Germinal center (tissue), 1 donor: ENCODE measurements at places on chromosomes 13 and 19.

GRCh38 chr19:44796701-44797115 is 12.2 kb upstream of the BCAM start:
- DNase-seq = no peak

GRCh38 chr13:20882206-20882605 is 20.3 kb downstream of the XPO4 start:
- no peak for DNase-seq

DNA sequence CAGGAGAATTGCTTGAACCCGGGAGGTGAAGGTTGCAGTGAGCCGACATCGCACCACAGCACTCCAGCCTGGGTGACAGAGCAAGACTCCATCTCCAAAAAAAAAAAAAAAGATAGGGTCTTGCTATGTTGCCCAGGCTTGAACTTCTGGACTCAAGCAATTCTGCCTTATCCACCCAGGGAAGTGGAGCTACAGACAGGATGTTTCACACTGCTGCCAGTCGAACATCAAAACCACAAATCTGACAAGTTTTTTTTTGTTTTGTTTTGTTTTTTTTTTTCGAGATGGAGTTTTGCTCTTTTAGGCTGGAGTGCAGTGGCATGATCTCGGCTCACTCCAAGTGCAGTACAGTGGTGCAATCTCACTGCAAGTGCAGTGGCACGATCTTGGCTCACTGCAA is 10.8 kb downstream of the XPO4 start:
- DNase-seq = no peak

DNA sequence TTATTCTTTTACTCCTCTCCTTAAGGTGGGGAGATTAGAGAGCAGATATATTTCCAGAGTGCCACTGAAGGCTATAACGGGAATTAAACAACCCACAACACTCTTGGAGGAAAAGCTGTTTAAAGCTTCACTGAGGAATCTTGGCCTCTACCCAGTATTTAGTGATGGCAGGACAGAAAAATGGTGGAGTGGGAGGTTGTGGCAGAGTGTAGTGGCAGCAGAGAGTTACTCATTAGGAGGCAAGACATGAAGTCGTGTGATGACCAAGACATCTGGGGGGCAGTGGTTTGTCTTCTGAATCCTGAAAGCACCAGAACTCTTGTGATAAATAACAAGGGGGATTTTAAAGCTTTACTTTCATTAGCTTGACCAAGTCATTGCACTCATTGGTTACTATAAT is 563.5 kb upstream of the SLITRK5 start:
- DNase-seq = no peak

- DNase-seq = peak; percentile 5
Observed at GRCh38 chr13:77918391-77919245, at the start of gene EDNRB. TSS of gene EDNRB (minus strand) at chr13:77918831. CDS start at chr13:77918573, 258 bp downstream.

GRCh38 chr13:30329009-30329585 is 21.7 kb upstream of the KATNAL1 start:
- no peak for DNase-seq

- DNase-seq = no peak
Observed at GRCh38 chr13:27920677-27921420, 1.0 kb downstream of the PDX1 start.

DNA sequence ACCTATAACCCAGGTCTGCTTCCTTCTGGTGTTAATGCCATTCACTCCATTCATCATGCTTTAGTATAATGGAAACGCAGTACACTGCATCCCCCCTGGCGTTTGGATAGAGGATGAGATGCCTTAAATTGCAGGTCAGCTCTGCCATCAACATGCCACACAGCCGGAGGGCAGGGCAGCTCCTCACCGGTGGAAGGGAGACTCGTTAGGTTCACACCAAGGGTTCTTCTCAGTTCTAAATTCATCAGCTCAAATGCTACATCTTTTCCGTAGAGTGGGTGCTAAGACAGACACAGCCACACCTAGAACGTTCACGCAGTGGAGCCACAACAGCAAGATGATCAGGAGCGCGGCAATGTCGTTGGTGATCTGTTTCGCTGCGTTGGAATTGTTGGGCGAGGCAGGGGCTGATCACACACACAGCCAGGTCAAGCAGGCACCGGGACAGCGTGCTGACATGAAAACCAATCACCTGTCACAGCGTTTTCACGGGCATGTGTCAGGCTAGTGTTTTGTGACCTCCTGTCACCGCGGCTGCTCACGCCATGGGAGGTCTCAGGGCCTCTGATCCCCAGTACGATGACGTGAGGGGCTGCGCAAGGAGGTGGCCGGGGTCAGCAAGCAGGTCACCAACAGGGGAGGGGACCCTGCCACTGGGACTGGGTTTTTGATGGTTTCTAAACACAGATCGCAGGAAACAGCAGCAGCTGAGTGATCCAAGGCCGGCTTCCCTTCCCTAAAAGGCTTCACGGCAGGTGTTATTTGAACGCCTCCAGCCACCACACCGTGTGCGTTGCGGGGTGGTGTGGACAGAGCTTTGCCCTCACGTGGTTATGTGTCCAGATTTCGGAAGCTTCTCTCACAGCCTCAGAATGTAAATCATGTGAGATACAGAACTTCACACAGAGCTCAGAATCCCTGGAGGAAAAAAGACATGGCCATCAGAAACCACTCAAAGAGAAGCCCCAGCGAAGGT is 94.3 kb upstream of the IRS2 start:
- no peak for DNase-seq

DNA sequence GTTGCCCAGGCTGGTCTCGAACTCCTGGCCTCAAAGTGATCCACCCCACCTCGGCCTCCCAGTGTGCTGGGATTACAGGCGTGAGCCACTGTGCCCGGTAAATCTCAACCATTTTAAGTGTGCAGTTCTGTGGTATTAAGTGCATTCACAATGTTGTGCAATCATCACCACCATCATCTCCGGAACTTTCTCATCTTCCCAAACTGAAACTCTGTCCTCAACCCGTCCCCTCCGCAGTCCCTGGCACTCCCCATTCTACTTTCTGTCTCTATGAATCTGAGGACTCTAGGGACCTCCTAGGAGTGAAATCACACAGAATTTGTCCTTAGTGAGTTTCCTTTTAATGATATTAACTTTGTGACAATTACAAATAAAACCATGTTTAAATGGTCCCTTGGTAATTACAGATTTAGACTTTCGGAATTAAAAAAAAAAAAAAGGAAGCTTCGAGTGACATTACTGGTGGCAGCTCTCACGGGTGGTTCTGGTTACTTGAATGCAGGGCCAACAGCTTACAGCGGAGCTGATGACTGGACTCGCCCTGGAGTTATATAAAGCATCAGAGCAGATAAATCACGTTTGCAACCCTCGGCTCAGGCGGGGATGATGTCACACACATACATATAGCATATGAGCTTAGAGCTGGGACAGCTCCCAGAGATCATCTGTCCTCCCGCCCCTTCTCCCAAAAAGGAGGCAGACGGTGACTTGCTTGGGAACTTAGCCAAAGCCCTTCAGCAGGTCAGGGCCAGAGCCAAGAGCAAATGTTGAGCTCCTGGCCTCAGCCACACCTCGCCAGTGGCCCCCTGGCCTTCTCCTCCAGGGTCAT is 89.8 kb downstream of the ZNF557 start:
- no peak for DNase-seq

GRCh38 chr13:85808811-85809210 is 9.6 kb upstream of the SLITRK6 start:
- DNase-seq = no peak

GRCh38 chr13:37701306-37701705 is 102.7 kb upstream of the POSTN start:
- no peak for DNase-seq

DNA sequence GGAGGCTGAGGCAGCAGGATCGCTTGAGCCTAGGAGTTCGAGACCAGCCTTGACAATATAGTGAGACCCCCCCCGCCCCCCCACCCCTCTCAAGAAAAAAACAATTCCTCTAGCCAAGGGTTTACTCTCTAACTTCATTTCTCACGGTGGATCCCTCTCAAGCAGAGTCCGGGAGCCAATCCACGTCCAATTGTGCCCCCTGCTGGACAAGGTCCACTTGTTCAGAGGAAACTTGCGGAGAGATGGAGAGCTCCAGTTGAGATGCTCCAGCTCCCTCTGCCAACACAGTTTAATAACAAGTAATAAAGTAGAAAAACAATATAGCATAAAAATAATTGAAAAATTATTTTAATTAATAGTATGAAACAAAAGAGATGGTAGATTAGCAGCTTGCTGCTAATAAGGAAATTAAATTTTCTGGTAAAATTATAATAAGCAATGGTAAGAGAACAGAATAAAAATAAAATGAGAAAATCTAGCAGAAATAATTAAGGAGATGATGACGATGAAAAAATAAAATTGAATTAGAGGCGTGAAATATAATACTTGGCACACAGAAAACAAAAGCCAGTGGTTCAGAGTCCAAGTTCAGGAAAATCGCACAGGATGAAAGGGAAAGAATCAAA is 14.5 kb upstream of the SIGLEC14 start:
- DNase-seq = peak; percentile 59

GRCh38 chr19:17575871-17576757 is 20.7 kb downstream of the COLGALT1 start:
- no peak for DNase-seq
